ENCODE measurements at places on chromosomes 4 and X.

DNA sequence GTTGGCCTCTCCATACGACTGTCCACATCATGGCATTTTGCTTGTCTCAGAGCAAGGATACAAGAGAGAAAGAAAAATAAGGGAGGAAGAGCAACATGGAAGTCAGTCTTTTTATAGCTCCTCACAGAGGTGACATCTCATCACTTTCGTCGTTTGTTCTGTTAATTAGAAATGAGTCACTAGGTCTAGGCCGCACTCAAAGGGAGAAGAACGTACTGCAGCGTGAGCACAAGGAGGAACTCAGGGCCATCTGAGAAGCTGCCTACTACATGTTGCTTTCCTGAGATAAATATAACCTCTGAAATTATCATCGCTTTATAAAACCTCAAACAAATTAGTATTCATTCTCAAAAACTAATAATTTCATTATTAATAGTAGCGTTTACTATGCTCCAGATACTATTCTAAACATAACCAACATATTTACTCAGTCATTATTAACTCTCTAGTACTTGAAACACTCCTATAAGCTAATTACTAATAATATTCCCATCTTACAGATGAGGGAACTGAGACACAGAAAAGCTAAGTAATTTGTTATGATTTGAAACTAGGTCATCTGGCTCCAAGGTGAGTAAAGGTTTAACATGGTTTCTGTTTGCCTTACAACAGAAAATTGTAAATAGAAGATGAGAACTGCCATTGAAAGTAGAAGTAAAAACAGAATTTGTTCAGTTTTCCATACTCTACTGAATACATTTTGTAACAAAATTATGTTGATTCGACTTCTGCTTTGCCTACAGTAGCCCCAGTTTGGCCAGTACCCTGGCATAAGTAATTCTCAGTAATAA lies 213.2 kb upstream of the UGT8 start:
- no peak for DNase-seq

GRCh38 chrX:118100091-118100490 lies 16.5 kb downstream of the KLHL13 start:
- DNase-seq = no peak

DNA sequence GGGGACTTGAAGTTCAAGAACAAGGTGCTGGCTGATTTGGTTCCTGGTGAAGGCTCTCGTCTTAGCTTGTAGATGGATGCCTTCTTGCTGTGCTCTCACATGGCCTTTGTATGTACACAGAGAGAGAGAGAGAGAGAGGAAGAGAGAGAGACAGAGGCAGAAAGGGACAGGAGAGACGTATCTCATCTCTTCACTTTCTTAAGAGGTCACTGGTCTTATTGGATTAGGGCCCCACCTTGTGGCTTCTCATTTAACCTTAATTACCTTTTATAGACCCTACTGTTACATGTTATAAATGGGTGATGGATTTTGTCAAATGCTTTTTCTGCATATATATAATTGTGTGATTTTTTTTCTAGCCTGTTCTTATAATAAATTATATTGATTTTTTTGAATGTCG lies 1444.2 kb downstream of the ADGRL3 start:
- no peak for DNase-seq

DNA sequence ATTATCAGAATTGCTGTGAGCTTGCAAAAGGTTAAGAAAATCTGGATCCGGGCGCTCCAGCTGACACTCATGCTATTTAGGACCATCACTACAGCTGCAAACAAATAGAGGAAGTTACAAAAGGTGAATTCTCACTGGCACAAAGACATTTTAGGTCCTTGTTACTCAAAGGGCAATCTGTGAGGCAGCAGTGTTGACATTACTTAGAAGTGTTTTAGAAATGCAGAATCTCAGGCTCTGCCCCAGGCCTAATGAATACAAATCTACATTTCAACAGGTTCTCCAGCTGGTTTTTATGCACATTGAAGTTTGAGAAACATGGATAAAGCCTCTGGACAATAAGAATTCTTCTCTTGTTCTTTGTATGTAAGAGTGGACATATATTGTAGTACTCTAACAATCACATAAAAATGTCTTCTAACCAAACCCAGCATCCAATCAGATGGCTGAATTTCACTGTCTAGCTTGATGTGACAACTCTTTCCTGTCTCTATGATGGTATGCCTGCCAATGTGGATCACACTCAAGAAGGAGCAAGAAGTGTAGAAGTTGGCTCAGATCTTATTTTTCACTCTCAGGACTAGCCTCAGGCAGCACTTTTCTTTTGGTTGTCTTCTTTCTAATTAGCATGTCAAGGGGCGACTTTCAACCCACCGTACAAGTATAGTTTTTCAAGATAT lies 18.8 kb downstream of the SLC7A11 start:
- no peak for DNase-seq

- no peak for DNase-seq
Measured at GRCh38 chrX:41952102-41952501, 28.7 kb upstream of the CASK start.

GRCh38 chrX:10480861-10481260 lies 139.5 kb downstream of the MID1 start:
- no peak for DNase-seq

GRCh38 chr4:6942238-6942800 lies 32.7 kb downstream of the TBC1D14 start:
- no peak for DNase-seq

- no peak for DNase-seq
Measured at GRCh38 chrX:16466640-16467432, 183.1 kb upstream of the S100G start.

GRCh38 chrX:141732031-141732430 lies 33.5 kb upstream of the SPANXD start:
- DNase-seq = no peak

DNA sequence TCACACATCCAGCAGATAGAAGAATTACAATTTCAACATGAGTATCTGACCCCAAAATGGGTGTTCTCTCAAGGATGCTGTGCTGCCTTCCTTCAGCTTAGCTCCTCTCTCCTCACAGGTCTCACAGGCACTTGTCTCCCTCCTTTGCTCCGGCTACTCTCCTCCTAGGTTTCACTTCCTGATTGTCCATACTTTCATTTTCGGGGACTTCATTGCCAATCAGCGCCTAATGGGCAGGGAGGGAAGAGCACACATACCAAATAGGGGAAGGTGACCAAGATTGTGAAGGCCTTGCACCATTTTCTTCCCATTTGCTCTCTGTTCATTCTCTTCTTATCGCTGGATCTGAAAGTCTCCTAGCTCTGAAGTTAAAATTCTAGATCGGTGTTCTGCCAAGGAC lies 125.4 kb upstream of the EOLA2 start:
- no peak for DNase-seq

- DNase-seq = no peak
Measured at GRCh38 chrX:135295944-135296305, 13.4 kb upstream of the ETDC start.

- no peak for DNase-seq
Measured at GRCh38 chr4:6591313-6591712, 16.3 kb downstream of the MAN2B2 start.

GRCh38 chr4:18733961-18734360 lies 712.4 kb upstream of the LCORL start:
- no peak for DNase-seq

DNA sequence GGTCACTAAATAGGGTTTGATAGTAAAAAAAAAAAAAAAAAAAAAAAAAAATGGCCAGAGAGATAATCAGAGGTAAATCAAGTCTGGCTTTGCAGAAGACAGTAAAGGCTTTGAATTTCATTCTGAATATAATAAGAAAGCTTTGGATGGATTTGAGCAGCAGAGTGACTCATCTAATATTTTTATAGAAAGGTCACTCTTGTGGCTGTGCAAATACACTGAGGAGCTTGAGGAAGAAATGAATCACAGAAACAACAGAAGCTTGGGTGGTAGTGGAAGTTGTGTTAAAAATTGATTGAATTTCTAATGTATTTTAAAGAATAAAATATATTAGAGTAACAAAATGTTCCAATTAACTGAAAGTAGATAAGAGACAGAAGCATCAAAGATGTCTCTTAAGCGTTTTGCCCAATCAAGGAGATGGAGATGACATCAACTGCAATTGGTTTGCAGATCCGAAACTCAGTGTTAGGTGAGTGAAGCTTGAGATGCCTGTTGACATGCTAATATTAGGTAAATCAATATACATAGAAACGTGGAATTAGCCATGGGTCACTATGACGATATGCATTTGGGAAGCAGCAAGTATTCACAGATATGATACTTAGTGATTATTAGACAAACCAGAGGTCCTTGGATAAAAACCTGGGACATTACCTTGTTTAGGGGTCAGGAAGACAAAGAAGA lies 280.5 kb downstream of the GPM6A start:
- DNase-seq = no peak

GRCh38 chr4:1411436-1412375 lies 5.5 kb upstream of the NKX1-1 start:
- no peak for DNase-seq

DNA sequence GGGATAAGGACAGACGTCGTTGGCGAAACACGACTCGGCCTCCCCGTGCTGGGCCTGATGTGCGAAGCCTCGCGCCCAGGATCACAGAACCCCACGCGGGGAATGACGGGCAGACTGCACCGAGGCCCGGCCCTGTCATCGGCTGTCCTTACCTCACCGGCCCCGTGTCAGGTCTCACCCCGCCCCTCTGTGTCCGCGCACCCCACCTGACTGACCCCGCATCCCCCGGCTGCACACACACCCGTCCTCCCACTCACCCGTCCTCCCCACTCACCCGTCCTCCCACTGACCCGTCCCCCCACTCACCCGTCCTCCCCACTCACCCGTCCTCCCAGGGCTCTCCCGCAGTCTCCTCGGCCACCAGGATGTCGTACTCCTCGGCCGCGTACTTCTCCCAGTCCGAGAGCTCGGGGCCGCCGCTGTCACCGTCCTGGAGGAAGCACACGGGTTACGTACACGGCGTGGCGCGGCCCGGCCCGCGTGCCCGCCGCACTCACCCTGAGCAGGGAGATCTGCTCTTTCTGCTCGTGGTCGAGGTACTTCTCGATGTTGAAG lies 19.8 kb upstream of the GTPBP6 start:
- DNase-seq = no peak

All from stimulated activated CD8-positive, alpha-beta memory T cell treated with anti-CD3 and anti-CD28 coated beads, Interleukin-7, amount 100 ng/mL, for 24 hours (primary cell).